Stimulated activated CD4-positive, alpha-beta T cell treated with anti-CD3 and anti-CD28 coated beads, TNF-alpha, amount 100 ng/mL, for 1 hour (primary cell): ENCODE measurements at places on chromosomes 1 and 21.
A peak's percentile ranks its signal among the peaks of the same experiment; 100 is the strongest.

DNA sequence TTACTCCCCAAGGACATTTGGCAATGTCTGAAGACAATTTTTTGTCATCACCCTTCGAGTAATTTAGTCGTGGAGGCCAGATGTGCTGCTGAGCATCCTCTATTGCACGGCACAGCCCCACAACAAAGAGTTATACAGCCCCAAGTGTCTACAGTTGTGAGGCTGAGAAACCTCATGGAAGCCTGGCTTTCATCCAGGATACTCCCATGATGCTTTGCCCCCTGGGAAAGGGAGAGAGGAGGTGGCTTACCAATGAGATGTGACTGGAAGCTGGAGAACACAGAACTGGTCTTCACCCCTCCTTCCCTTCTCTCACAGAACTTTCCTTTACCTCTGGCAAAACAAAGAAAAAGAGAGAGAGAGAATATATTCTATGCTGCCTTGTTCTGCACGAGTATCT is 150.9 kb upstream of the VAMP3 start:
- DNase-seq = no peak

- no peak for DNase-seq
Observed at GRCh38 chr1:59696421-59697115, 118.2 kb upstream of the HOOK1 start.

- no peak for DNase-seq
Observed at GRCh38 chr1:95407131-95407885, 173.3 kb downstream of the RWDD3 start.

DNA sequence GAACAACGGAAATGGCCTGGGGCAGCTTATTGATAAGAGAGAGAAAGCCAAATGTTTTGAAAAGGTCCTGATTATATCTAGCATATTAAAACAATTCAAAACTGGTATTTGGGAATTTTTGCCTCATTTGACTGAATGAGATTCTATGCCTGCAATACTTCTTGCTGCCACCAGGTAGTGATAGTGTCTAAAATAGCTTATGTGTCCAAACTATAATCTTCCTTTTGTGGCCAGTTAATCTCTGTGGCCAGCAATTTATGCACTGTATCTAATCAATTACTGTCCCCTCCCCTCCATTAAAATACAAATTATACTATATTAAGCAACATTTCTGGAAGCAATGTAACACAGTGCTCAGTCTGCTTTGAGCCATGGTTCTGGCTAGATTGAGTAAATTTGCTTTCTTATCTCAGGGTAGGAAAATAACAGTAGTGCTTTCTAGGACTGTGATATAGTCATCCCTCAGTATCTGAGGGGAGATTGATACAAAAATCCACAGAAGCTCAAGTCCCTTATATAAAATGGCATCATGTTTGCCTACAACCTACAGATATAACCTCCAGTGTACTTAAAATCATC is 91.8 kb downstream of the FOXD2 start:
- no peak for DNase-seq

DNA sequence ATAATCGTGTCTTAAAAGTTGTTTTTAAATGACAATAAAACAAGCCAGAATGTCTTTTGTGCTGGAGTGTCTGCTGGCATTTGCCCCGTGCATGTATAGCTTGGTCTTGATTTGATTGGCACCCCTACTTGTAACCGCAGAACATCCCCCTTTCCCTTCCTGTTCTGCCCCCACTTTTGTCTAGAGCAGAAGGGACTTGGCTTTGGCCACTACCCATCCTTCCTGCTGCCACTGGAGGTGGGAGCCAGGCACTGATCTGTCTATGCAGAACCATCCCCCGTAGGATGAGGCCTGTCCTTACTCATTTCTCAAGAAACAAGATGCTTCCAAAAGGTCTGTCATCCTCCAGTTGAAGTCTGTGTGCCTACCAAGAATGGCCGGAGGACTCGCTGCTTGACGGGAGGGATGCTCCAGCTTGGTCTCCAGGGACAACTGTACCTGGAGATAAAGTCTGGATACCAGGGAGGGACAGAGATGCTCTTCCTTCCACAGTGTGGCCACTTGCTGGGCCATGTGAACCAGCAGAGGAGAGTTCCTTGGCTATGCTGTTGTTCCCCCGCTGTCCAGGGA is 1.1 kb upstream of the SLC27A3 start:
- DNase-seq = no peak

GRCh38 chr1:225660544-225660946 is 7.6 kb upstream of the ENAH start:
- no peak for DNase-seq

GRCh38 chr21:42039470-42039901 is 29.3 kb upstream of the ZBTB21 start:
- DNase-seq = no peak

DNA sequence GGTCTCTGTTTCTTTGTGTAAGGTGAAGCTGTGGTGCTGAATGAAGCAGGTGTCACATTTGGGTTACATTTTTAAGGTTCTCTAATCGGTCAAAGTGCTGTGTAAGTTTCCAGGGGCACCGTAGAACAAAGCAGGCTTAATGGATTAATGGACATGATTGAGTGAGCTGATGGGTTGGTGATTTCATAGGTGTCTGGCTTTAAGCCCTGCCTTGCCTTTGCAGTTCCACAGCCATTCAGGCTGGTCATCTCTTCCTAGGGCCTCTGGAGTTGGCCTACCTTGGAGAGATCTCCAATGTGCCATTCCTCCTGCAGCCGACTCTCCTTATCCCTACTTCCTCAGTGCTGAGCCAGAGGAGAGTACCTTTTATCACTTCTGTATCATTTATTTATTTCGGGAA is 15.2 kb downstream of the GALNT2 start:
- DNase-seq = no peak

DNA sequence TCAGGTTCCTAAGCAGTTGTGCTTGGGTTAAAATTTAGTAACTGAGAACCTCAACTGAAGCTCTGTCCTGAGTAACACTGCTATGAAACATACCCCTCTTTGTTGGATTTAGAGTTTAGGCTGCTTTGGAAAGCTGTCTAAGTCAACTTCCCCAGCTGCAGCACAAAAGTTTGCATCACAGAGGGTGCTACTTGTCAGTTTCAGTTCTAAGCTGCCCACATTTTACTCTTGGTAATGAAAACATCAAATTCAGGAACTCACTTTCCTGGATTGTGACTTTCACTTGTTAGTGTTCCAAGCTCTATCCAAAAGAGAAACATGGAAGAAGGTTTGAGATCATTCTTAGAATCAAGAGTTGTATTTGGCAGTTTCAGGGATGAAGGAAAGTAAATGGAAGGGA is 191.7 kb upstream of the NFIA start:
- DNase-seq = no peak

DNA sequence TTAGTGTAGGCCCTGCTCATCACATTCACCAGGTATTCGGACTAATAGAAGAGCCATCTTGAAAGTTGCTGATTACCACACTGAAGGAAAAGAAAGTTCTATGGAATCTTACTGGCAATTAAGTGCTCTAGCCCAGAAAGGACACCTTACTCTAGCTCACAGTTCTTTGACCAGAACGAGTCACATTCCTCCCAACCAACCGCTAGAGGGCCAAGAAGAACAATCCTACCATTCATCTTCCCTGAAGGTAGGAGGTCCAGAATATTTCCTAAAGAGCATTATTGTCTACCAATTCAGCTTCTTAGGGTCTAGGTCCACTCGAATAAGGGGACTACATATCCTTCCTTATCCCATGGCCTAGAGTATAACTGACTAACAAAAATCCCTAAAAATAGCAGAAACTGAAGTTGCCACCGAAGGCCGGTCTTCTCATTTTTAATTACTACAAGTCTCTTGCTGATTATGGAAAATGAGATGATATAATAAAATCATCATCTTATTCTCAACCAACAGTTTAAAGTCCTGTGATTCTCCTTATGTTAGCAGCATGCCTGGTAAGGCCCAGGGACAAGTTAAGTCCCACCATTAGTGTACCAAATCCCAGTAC is 2.7 kb upstream of the FMO1 start:
- no peak for DNase-seq

- DNase-seq = no peak
Observed at GRCh38 chr1:154407198-154408091, 2.3 kb downstream of the IL6R start.

DNA sequence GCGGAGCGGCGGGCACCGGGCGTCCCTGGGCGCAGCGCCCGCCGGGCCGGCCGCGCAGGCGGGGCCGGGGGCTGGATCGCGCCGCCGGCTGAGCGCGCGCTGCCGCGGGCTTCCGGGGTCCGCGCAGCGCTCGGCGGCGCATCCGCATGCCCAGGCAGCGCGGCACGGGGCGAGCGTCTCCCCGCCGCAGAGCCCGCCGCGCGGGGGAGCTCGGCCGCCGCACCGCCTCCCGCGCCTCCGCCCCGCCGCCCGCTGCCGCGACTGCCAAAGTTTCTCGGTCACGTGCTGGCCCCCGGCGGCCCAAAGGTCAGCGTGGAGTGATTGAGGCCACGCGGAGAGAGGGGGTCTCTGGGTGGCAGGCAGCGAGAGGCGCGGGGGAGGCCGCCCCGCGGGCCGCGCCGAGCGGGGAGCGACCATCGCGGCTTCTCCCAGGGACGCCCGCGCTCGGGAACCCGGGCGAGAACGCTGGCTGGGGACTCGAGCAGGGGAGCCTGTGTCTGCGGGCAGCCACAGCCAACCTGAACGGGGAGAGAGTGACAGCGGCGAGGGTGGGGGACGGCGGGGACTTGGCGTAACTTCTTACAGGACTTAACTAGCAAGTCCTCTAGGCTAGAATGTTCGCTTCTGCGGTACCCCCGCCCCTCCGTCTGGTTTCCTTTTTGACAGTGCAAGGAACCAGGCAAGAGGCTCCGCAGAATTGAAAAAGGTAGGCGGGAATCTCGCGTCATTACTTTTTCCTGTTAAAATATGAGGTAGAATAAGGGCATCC is at the start of gene ILDR2:
Gene ILDR2 (minus strand): TSS at position 180 of the 769 bp plus-strand sequence. CDS start 272 bp downstream, outside the sequence.
- DNase-seq = peak; percentile 18

DNA sequence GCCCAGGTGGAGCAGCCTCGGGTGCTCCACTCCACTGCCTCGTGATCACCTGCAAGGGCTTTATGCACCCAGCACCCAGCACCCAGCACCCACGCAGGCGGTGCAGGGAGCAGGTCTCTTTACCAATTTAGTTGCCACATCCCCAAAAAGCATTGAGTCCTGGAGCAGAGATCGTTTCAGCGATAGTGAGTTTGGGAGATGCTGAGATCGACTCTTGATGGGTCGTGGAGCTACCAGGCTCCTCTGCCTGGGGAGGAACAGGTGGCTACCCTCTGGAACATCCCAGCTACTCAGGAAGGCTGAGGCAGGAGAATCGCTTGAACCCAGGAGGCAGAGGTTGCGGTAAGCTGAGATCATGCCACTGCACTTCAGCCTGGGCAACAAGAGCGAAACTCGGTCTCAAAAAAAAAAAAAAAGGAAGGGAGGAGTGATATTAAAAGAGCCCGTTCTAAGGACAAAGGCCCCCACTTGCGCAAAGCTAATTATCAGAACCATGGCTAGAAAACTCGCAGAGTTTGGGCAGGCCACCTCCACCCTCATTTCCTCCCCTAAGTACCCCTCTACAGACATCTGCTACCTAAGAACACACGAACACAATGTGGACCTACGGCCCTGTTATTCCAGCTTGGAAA is 106.5 kb upstream of the SLC45A1 start:
- DNase-seq = no peak

DNA sequence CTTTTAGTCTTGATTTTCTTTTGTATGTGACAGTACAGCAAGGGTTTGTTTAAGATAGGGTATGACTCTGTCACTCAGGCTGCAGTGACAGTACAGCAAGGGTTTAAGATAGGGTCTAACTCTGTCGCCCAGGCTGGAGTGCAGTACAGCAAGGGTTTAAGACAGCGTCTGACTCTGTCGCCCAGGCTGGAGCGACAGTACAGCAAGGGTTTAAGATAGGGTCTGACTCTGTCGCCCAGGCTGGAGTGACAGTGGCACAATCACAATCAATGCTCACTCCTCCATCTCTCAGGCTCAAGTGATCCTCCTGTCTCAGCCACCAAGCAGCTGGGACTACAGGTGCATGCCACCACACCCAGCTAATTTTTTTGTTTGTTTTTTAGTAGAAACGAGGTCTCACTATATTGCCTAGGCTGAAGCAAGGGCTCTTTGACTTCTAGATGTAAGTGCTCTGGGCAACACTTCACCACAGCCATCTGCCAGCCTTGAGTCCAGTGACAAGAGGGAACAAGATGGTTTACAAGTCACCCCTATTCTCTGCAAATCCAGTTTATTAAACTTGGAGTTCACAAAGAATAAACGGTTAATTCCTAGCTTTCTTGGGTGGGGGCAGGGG is 965 bp upstream of the SH2D5 start:
- DNase-seq = no peak

- DNase-seq = no peak
Observed at GRCh38 chr1:200699871-200700270, 30.2 kb upstream of the DDX59 start.

DNA sequence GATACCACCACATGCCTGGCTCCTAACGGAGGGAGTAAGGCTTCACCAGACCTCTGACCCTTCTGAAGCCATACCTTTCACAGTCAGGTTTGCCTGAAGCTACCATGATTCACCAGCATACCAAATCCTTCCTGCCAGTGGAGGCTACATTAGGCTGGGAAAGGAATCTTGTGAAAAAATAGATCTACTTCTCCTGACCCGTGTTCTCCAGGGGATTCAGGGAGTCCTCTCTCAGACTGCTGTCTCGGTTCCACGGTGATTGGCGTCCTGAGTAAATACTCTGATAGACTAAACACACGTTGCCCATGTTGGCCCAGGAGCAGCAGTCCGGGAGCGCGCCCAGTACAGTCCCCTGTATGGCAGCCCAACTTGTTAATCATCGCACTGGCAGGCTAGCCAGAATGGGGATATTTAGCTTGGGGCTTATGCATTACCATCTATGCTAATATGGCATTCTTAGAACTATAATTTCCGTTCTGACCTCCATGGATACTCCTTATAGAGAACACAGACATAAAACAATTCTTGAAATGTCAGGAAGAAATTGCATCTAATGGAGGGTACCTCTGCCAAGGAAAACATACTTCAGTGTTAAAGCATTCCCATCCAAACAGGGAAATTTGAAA is 173.2 kb downstream of the ROR1 start:
- DNase-seq = no peak

DNA sequence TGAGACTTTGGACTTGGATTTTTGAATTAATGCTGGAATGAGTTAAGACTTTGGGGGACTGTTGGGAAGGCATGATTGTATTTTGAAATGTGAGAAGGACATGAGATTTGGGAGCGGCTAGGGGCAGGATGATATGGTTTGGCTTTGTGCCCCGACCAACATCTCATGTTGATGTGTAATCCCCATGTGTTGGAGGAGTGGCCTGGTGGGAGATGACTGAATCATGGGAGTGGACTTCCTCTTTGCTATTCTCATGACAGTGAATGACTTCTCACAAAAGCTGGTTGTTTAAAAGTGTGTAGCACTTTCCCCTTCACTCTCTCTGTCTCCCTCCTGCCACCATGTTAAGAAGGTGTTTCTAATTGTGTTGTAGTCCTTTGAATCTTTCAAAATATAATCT is 9.3 kb upstream of the PHGDH start:
- DNase-seq = no peak

- DNase-seq = no peak
Observed at GRCh38 chr1:57421806-57422205, 2.1 kb downstream of the DAB1 start.

- peak; percentile 9 for DNase-seq
Observed at GRCh38 chr1:86703696-86704457, 499 bp upstream of the SH3GLB1 start.
